ENCODE measurements at places on chromosomes 2 and 18. TPM values are rescaled to one million over a fixed set of nuclear protein-coding genes. Genes with fewer than 3 reads are reported as not detected.

The ARHGAP15 gene
- 19.9 TPM for total RNA-seq

The APOB gene
- total RNA-seq: 0.25 TPM

The CXCR4 gene
- 32.9 TPM for total RNA-seq

The GPR155 gene
- 15.2 TPM for total RNA-seq

The ID2 gene
- total RNA-seq: 91.7 TPM

All from temporal lobe (tissue), 4 donors.